ENCODE measurements at places on chromosomes 11 and 22. TPM values are rescaled to one million over a fixed set of nuclear protein-coding genes. Genes with fewer than 3 reads are reported as not detected.

The SPTY2D1 gene
- 17.5 TPM for total RNA-seq

The PTPN5 gene
- not detected for total RNA-seq

The CAVIN3 gene
- 111 TPM for total RNA-seq

The PICALM gene
- 440 TPM for total RNA-seq

The RCOR2 gene
- 5.8 TPM for total RNA-seq

The RAC2 gene
- total RNA-seq, result 6.3 TPM

The RPL3 gene
- 2,172 TPM for total RNA-seq

The OR5D18 gene
- not detected for total RNA-seq

The NPAS4 gene
- total RNA-seq, result not detected

The MEI1 gene
- 0.26 TPM for total RNA-seq

The KCNA4 gene
- 0.46 TPM for total RNA-seq

The CBX6 gene
- total RNA-seq, result 65.1 TPM

The MLC1 gene
- total RNA-seq, result 0.43 TPM

The BRSK2 gene
- 0.46 TPM for total RNA-seq

The GGTLC3 gene
- total RNA-seq, result not detected

The TRIM44 gene
- 31.5 TPM for total RNA-seq

The HEPHL1 gene
- total RNA-seq, result not detected

The OR51B4 gene
- total RNA-seq, result 0.20 TPM

The TMPRSS4 gene
- not detected for total RNA-seq

The C11orf21 gene
- total RNA-seq, result 0.07 TPM

The GGT1 gene
- total RNA-seq, result 0.83 TPM

The TSSK2 gene
- total RNA-seq, result not detected

The MED15 gene
- 40.7 TPM for total RNA-seq

The OR56A1 gene
- not detected for total RNA-seq
